ENCODE measurements at places on chromosomes 7 and 10.
A peak's percentile ranks its signal among the peaks of the same experiment; 100 is the strongest.

DNA sequence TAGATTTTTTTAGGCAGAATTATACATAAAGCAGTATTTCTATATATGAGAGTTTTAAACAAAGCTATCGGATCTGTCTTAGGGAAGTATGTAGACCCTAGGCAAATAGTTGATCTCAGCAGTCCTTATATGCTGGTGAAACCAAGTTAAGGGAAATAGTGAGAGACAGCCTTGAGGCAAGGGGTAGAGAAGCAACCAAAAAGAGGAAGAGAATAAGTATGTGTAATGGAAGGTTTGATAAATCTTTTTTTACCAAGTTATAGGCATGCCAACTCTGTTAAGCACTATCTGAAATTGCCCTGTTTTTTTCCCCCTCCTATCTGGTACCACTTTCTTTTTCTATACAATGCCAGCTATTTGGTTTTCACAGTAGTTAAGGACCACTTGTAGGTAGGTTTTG is 19.9 kb downstream of the SPAG6 start:
- DNase-seq, result no peak

- no peak for DNase-seq
These were observed 39.5 kb upstream of the GJD4 start for GRCh38 chr10:35565602-35566081.

GRCh38 chr10:23343591-23344240 is 881 bp downstream of the C10orf67 start:
- DNase-seq, result peak; percentile 65

DNA sequence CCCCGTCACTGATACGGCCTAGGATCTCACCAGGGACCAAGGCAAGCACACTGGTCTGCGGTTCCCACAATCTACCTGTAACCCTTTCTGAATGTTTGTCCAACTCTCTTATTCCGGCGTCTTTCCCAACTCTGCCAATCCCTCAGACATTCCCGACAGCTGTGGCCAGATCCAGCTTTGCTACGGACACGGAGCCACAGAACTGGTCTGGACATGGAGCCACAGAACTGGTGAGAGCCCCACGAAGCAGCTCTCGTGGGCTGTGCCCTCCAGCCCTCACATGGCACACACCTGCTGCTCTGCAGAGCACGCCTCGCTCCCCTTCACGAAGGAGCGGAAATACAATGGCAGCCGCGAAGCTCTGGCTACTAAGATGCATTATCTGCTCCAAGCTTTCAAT is 376.8 kb downstream of the DNAJB6 start:
- no peak for DNase-seq

GRCh38 chr10:48604991-48605508 is at the start of gene ARHGAP22:
TSS of gene ARHGAP22 (minus strand) at chr10:48605073. CDS start at chr10:48604796, 277 bp downstream.
- DNase-seq, result peak; percentile 54

DNA sequence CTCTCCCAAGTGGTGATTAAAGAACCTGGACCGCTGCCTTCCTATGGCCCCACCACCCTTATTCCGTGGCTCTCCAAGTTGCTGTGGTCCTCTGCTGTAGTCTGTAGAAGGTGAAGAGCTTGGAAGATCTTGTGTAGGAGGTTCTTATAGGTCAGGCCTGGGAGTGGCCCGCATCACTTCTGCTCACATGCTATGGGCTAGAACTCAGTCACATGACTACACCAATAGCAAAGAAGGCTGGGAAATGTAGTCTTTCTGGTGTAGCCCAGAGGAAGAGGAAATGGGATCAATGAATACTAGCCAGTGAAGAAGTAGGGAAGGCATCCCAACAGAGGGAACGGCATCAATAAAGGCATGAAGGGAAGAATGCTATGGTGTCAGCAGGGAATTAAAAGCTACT is 41.3 kb upstream of the AOAH start:
- DNase-seq, result no peak
